ENCODE measurements at places on chromosomes 4 and X. TPM values are rescaled to one million over a fixed set of nuclear protein-coding genes. Genes with fewer than 3 reads are reported as not detected.

NDNF gene
- total RNA-seq, result 3.7 TPM

NLGN3 gene
- total RNA-seq, result 0.97 TPM

ASB12 gene
- not detected for total RNA-seq

PCDH19 gene
- total RNA-seq, result 0.68 TPM

CXCL6 gene
- total RNA-seq, result not detected

TCEAL7 gene
- 2.1 TPM for total RNA-seq

NPY5R gene
- total RNA-seq, result 2.7 TPM

RNF175 gene
- total RNA-seq, result not detected

AGTR2 gene
- total RNA-seq, result not detected

MAB21L2 gene
- total RNA-seq, result not detected

USP17L10 gene
- not detected for total RNA-seq

GLRA2 gene
- total RNA-seq, result not detected

TSPAN6 gene
- total RNA-seq, result 17.0 TPM

NEK1 gene
- total RNA-seq, result 11.1 TPM

ABCG2 gene
- total RNA-seq, result 2.6 TPM

AFAP1 gene
- 27.1 TPM for total RNA-seq

SERTM2 gene
- total RNA-seq, result not detected

SLITRK2 gene
- 0.87 TPM for total RNA-seq

NHS gene
- total RNA-seq, result 4.6 TPM

ZDHHC15 gene
- total RNA-seq, result 1.2 TPM

RPL34 gene
- total RNA-seq, result 704 TPM

SYNPO2 gene
- 14.3 TPM for total RNA-seq

FAT1 gene
- 91.2 TPM for total RNA-seq

PCDH7 gene
- 70.0 TPM for total RNA-seq

CABS1 gene
- not detected for total RNA-seq

MRPS18C gene
- 34.1 TPM for total RNA-seq

CT83 gene
- not detected for total RNA-seq

ZNF630 gene
- total RNA-seq, result 2.9 TPM

IBSP gene
- total RNA-seq, result not detected

CSAG2 gene
- not detected for total RNA-seq

CENPVL1 gene
- not detected for total RNA-seq

COX18 gene
- 11.2 TPM for total RNA-seq

IRS4 gene
- total RNA-seq, result 1.7 TPM

PAGE2B gene
- not detected for total RNA-seq

FAM200B gene
- total RNA-seq, result 24.6 TPM

DMP1 gene
- total RNA-seq, result not detected

SSX7 gene
- total RNA-seq, result not detected

RS1 gene
- total RNA-seq, result not detected

P2RY8 gene
- total RNA-seq, result not detected

CITED1 gene
- 0.76 TPM for total RNA-seq

CHIC1 gene
- 11.9 TPM for total RNA-seq

UCHL1 gene
- total RNA-seq, result 13.8 TPM

GAGE12J gene
- total RNA-seq, result not detected

TEX13D gene
- total RNA-seq, result not detected

RRH gene
- total RNA-seq, result not detected

HMGB3 gene
- total RNA-seq, result 10.5 TPM

SRPX2 gene
- 8.3 TPM for total RNA-seq

CDS1 gene
- total RNA-seq, result 36.2 TPM

COL4A6 gene
- total RNA-seq, result 16.6 TPM

CLNK gene
- total RNA-seq, result 0.11 TPM

MAGEA2B gene
- not detected for total RNA-seq

FRMPD3 gene
- total RNA-seq, result not detected

PHOX2B gene
- total RNA-seq, result not detected

Data from suprapubic skin (tissue), 4 donors.